ENCODE measurements at places on chromosomes 6 and 20. TPM values are rescaled to one million over a fixed set of nuclear protein-coding genes. Genes with fewer than 3 reads are reported as not detected.

Gene RIMS1
- 17.8 TPM for polyA plus RNA-seq

Gene OR12D3
- polyA plus RNA-seq: not detected

Gene SALL4
- polyA plus RNA-seq: 1.1 TPM

Gene FAM217A
- not detected for polyA plus RNA-seq

Gene PAK5
- polyA plus RNA-seq: 47.0 TPM

Gene TSHZ2
- polyA plus RNA-seq: 4.6 TPM

Gene HUS1B
- polyA plus RNA-seq: 1.8 TPM

Gene SIRPD
- not detected for polyA plus RNA-seq

Gene TBXT
- polyA plus RNA-seq: not detected

Gene SPTLC3
- polyA plus RNA-seq: not detected

Gene SNAP91
- polyA plus RNA-seq: 88.6 TPM

Gene BNIP5
- polyA plus RNA-seq: not detected

Gene SLC24A3
- polyA plus RNA-seq: 6.5 TPM

Gene SOX18
- 0.12 TPM for polyA plus RNA-seq

Gene XKR7
- 9.6 TPM for polyA plus RNA-seq

Gene BMP5
- 0.14 TPM for polyA plus RNA-seq

Gene LTB
- not detected for polyA plus RNA-seq

Gene SLC22A23
- polyA plus RNA-seq: 8.8 TPM

Gene GRM1
- 2.9 TPM for polyA plus RNA-seq

Gene GMPR
- polyA plus RNA-seq: 1.6 TPM

Gene BCKDHB
- 16.4 TPM for polyA plus RNA-seq

Gene SLC32A1
- 40.0 TPM for polyA plus RNA-seq

Gene ECI2
- 30.9 TPM for polyA plus RNA-seq

Gene MRPL18
- polyA plus RNA-seq: 104 TPM

Gene TPBG
- 31.0 TPM for polyA plus RNA-seq

Gene SCUBE3
- 7.3 TPM for polyA plus RNA-seq

Gene ZMYND8
- polyA plus RNA-seq: 16.8 TPM

Gene SLC44A4
- 0.46 TPM for polyA plus RNA-seq

Gene ZDHHC14
- 7.9 TPM for polyA plus RNA-seq

Gene ECT2L
- polyA plus RNA-seq: not detected

Gene TDRD6
- polyA plus RNA-seq: 0.84 TPM

Gene OR2B3
- not detected for polyA plus RNA-seq

Gene SIM1
- polyA plus RNA-seq: not detected

Gene HLA-DOA
- not detected for polyA plus RNA-seq

Gene RIPOR3
- not detected for polyA plus RNA-seq

Gene TUBB1
- polyA plus RNA-seq: not detected

Gene GGTLC1
- polyA plus RNA-seq: not detected
